ENCODE measurements at places on chromosomes 16 and 17.

GRCh38 chr16:9545522-9546437, 454.3 kb downstream of the HAPSTR1 start:
- no peak for DNase-seq

GRCh38 chr17:41939693-41940090, 9.3 kb downstream of the ODAD4 start:
- DNase-seq = no peak

DNA sequence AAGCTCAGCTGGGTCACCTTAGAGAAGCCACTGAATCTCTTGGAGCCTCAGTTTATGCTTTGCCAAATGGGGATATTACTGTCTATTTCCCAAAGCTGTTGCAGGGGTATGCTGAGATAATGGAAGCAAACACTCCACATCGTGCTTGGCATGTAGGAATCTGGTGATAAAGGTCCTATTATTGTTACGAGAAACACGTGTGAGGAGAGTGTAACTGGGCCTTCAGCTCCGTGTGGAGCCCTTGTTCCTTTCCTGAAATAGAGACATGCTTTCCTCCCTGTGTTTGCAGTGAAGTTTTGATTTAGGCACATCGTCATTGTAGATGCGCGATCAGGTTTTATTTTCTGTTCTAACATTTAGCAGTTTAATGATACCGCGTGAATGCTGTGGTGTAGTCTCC, 292.4 kb downstream of the CPPED1 start:
- DNase-seq = no peak

GRCh38 chr16:86512301-86512859, 2.1 kb downstream of the FOXF1 start:
- DNase-seq = peak; percentile 51

DNA sequence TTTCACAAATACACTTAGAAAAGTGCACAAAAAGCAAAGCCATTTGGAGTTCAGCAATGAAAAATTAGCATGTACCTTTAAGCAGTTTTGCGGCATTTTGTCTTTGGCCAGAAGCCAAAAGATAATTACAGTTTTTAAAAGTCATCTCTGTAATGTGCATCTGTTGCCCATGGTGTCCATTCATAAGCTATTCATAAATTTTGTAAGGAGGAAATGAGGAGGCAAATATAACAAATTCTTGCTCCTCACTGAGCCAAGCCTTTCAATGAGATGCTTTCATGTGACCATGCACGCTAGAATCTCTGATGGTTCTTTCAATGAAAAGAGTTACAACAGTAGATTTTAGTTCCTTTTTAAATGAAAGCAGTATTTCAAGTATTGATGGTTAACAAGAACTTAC, 247.1 kb upstream of the MON1B start:
- no peak for DNase-seq

- peak; percentile 75 for DNase-seq
These were observed 1.3 kb downstream of the C17orf58 start for GRCh38 chr17:67994817-67995569.

GRCh38 chr17:75876938-75877751, 1.2 kb downstream of the TRIM47 start:
- peak; percentile 97 for DNase-seq

- no peak for DNase-seq
These were observed 22.3 kb upstream of the SMPD3 start for GRCh38 chr16:68470461-68471150.

GRCh38 chr17:69207151-69207550, 21.5 kb downstream of the ABCA10 start:
- no peak for DNase-seq

DNA sequence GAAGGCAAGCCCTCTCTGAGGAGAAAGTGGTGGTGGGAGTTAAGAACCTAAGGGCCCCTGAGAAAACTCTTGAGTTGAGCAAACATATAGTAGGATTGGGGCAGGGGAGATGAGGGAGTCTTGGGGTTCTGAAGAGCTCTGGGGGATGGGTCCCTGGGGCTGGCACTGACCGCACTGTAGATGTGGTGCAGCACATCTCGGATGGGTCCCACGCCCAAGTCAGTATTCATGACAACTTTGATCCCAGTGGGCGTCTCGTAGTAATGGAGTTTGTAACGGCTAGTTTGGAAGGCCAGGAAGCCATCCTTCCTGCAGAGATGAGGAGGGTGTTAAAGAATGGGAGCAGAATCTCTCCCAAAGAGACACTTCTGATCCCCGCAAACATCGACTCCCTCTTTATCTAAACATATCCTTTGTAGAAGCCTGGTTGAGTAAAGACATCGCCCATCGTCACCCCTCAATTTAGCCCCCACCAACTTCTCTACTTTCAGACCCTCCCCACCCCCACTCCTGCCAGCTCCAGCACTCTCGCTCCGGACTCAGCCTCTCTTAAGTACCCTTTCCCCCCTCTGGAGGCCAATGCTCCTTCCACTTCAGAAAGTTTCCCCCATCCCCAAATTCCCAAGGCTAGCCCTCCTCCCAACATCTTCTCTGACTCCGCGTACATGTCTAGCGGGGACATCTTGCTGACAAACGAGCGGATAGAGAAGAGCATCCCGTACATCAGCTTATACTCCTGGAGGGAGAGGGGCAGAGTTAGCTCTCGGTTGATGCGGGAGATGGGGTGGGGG, 710 bp downstream of the TRAPPC1 start:
- peak; percentile 19 for DNase-seq

DNA sequence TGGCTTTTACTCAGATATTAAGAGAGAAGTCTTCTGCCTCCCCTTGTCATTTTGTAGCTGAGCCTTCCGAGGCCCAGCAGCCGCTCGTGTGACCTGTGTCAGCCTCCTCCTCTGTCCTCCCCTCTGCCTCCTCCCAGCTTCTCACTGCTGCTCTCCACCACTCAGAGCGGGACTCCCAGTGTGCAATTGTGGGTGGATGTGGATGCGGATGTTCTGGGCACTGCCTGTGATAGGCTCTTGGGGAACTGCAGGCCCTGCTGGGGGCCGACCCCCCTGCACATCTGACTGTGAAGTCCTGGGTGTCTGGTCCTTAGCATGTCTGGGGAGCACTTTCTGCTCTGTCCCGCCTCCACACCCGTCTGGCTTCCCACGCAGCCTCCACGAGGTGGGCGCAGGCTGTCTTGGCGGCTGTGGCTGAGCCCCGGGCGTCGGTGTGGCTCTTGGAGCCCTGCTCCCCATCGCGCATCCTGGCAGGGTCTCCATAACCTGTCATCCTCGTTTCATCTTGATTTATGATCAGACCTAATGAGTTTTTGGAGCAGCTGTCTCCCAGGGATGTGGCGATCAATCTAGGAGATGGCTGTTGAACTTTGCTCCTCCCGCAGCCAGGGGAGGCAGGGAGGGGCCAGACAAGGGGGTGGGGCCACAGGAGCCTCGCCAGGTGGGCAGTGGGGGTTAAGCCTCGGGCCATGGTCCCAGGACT, 28.1 kb downstream of the GRIN2C start:
- no peak for DNase-seq

- no peak for DNase-seq
These were observed 120.2 kb upstream of the XYLT1 start for GRCh38 chr16:17590711-17591654.

DNA sequence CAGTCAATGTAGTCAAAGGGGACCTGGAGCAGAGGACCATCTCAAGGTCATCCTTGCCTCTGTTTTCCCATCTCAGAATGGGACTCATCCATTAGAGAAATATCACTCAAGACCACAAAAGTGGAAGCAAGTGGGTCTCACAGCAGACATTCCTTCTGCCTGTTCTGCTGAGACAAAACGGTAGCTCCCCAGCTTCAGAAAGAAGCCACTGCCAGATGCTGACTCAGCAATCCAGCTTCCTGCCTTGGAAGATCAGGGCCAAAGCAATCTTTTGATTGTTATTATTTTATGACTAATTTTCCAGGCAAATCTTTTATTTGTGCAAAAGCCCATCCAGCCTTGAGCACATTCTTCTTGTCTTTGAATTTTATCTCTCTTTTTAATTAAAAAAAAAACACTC, 86.8 kb downstream of the CCT6B start:
- no peak for DNase-seq

GRCh38 chr17:77526259-77526711, 385.5 kb downstream of the SEC14L1 start:
- no peak for DNase-seq

- peak; percentile 73 for DNase-seq
These were observed 6.4 kb upstream of the FOXJ1 start for GRCh38 chr17:76147211-76148014.

DNA sequence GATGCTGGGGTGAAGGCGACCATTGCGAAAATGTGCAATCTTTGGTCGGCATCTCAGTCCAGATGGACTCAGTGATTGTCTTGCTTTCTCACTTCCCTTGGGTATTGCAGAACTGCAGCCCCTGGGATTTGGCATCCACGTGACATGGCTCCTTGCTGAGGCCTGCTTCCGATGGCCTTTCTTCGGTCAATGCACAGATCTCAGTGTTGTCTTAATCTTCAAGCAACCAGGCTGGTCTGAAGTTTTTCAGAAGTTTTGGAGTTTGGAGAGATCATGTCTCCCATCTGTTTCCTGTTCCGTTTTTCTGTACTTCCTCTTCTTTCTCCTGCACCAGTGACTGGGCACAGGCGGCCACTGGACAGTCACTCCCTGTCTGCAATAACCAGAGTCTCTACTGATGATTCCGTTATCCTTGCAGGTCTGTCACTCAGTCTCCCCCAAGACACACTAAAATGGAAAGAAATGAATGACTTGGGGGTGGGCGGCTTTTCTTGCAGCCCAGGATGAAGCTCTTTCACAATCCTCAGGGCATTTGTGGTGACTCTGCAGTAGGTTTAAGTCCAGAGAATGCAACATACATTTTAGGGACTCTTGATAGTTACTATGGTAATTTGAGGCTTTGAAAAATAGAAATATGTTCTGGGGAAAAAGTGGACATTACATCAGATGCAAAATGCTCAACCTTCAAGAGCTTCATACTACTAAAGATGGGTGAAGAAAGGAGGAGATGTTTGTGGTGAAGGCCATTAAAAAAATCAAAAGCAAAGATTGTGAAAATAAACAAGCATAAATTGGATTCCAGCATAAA, 106.3 kb upstream of the ZFHX3 start:
- peak; percentile 45 for DNase-seq

DNA sequence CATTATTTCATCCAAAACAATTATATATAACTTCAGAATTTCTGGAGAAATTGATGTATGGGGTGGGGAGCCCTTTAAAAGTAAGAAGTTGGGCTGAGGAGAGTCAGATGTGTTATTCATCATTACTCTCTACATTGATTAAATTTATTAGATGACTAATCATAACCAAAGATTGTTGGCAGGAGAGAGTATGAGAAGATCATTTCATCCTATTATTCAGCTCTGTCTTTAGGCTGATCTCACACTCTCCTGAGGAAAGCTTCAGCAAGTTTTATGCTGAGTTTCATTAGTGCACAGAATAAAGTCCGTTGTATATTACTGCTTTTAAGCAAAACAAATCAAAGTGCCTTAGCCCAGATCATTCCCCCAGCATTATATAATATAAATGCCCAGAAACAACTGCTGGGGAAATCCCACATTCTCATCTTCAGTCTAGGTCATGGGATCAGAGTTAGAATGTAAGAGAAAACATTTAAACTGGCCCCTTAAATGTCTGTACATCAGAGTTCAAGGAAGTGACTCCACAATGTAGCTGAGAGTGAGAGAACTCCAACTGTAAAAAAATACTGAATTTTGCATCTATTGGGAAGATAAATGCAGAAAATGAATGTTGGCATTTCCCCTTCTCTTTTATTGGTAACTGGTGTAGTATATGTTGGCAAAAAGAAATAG, 130.1 kb upstream of the HLF start:
- DNase-seq = peak; percentile 2

DNA sequence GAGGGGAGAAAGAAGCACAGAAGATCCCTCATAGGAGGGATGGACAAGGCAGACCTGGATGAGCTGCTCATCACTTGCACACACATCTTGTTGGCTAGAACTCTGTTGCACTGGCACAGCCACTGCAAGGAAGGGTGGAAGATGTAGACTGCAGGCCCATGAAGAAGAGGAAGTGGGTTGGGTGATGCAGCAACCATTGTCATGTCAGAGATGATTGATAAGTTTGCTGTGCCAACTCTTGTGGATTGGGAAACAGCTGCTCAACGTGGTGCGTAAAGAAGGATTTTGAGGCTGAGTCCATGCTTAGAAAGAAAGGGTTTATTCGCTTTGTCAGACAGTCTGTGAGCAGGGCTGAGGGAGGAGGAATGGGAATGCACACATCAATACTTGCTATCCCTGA, 161.4 kb upstream of the MPHOSPH6 start:
- DNase-seq = no peak

- DNase-seq = peak; percentile 83
These were observed 1.2 kb upstream of the CCDC42 start for GRCh38 chr17:8745586-8746500.

DNA sequence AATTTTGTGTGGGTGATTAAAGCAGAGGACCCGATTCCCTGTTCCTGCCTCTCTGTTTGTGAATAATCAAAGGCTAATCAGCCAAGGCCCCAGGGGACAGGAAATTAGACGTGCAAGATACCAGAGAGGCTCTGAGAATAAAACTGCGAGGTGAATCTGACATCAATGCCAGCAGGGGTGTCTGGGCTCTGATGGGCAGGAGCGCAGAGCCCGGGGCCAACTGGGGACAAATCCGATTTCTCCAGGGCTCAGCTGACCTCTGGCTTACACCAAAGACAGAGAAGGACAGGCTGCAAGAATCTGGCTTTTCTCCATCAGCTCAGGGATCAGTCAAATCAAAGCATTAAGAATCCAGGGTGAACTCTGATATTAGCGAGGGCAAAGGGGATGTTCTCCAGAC, 174.3 kb downstream of the XYLT1 start:
- DNase-seq = no peak

- DNase-seq = no peak
These were observed 75.4 kb upstream of the ZNF750 start for GRCh38 chr17:82915010-82915756.

DNA sequence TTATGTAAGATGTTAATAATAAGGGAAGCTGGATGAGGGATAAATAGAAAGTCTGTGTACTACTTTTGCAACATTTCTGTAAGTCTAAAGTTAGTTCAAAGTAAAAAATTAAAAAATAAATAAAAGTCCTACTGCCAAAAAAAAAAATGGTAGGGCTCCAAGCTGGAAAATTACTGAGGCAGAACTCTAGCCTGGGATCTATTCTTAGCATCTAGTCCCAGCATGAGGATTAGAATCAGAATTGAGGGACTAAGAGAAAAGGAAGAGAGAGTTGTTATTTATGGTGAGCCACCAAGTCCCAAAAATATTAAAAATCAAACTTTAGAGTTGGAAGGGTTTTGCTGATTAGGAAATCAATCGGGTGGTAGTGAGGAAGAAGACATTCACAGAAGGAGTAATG, 110.3 kb downstream of the CYB561 start:
- peak; percentile 32 for DNase-seq

GRCh38 chr17:76791053-76791980, 53.4 kb downstream of the MFSD11 start:
- peak; percentile 87 for DNase-seq

GRCh38 chr16:79601092-79601930, 774 bp upstream of the MAF start:
- peak; percentile 20 for DNase-seq

DNA sequence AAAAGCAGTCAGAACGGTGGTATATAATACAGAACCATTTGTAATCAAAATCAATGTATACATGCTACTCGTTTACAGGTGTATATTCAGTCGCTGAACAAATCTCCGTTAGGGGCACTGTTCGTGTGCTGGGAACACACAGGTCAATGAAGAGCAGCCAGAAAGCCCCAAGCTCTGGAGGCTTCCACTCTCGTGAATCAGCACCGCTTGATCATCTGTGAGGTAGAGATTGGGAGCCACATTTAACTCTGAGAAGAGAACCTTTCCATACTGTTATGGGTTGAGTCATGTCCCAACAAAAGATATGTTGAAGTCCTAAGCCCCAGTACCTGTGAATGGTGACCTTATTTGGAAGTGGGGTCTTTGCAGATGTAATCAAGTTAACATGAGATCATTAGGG, 5.4 kb upstream of the CYTH1 start:
- DNase-seq = no peak
